ENCODE measurements at places on chromosomes 7 and 10. TPM values are rescaled to one million over a fixed set of nuclear protein-coding genes. Genes with fewer than 3 reads are reported as not detected.
A peak's percentile ranks its signal among the peaks of the same experiment; 100 is the strongest.

DNA sequence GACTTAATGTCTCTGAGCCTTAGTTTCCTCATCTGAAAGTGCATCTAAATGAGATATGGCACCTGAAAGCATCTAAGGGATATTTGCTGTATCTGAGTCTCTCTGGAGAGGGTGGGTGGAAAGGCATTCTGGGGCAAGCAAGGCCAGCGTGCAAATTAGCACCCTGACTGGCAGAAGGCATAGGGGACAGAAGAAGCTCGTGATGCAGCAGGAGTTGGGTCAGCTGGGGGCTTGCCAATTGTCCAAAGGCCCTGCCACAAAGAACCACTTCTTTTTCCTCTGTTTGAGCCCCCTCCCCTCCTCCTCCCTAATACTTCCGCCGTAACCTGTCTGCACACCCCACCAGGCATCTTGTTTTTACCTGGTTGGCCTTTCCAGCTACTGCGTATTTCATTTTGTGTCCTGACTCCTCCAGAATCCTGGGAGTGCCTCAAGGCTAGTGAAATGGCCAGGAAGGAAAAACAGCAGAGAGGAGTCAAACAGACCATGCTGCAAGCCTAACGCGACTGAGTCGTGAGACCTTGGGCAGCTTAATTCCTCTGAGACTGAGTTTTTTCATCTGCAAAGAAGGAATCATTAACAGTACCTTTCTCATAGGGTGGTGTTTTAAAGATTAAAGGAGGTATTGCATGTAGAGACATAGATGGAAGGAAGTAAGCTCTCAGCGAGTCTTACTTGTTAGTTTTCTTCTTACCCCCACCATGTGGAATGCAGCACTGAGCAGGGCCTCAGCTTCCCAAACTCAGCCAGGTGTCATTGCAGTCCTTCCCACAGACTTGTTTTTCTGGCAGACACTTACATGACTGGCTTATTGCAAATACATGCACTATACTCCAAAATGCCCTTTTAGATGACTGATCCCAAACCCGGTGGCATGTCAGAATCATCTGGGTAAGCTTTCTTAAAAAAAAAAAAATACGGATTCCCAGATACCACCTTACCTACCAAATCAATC, 49.1 kb upstream of the MXI1 start:
- peak; percentile 35 for DNase-seq

- DNase-seq = no peak
These were observed 42.6 kb upstream of the DNAH11 start for GRCh38 chr7:21500117-21500832.

DNA sequence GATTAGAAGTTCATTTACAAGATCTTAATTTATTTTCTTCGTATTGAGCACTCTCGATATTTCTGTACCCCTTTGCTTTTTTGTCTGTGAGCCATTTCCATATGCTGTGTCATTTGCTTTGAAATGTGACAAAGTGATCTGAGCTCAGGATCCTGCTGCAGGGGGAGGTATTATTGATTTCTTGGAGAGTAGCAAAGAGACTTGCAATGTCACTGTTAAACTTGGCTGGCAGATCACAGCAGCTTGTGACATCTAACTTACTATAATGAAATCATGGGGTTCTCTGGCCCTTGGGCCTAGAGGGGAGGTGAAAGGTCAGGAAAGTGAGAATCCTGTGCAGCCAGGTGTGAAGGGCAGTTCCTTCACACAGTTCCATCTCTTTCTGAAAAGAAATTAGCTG, 923.4 kb downstream of the REEP3 start:
- no peak for DNase-seq

DNA sequence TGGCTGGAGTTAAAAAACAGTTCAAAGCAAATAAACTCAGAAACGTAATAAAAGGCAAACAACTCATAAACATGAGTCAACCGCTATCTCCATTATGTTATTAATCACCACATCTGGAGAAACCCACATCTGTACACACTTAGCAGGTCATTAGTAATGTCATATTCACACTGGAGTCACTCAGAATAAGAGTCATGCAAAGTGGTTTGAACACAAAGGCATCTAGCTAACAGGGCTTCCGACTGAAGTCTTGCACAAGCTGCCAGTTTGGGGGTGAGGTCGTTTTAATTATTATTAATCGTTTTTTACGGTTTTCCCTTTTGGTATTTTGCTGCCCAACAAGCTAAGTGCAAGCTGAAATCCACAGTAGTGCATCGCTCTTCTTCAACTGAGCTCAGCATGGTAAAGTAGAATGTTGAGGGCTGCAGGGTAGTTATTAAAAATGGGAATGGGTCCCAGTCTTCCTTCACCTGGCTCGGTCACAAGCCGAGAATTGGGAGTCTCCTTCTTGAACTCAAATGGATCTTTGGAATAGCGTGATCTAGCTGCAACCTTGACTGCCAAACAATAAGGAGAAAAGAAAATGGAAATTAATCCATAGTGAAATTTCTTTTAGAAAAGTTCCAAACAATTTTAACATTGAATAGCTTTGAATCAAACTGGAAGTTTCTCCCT, 663.5 kb downstream of the KCNMA1 start:
- no peak for DNase-seq

- no peak for DNase-seq
These were observed 524.3 kb downstream of the TCERG1L start for GRCh38 chr10:130787243-130787642.

DNA sequence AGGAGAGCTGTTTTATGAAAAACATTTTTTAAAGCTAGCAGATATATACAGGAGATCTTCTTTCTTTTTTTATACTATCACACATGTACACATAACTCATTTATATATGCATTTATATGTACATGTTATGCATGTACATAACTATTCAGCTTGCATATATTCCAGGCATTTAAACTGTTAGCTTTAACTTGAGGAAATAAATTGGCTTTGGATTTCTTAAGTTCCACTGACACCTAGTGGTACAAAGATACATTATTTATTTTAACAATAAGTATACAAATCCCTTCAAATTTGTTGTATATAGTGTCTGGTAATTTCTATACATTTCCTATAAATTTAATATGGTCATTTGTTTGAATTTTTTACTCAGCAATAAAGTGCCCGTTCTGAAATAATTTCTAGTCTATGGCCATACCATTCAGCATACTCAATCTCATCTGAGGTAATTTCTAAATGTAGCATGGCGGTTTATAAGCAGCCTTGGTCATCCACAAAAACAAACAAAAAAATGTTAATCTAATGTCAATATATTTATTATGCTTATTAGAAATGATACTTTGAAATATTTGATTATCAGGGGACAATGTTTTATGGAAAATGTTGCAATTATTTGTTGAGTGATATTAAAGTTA, 11.6 kb downstream of the ZDHHC6 start:
- no peak for DNase-seq

Gene TUBB8
- total RNA-seq = not detected

DNA sequence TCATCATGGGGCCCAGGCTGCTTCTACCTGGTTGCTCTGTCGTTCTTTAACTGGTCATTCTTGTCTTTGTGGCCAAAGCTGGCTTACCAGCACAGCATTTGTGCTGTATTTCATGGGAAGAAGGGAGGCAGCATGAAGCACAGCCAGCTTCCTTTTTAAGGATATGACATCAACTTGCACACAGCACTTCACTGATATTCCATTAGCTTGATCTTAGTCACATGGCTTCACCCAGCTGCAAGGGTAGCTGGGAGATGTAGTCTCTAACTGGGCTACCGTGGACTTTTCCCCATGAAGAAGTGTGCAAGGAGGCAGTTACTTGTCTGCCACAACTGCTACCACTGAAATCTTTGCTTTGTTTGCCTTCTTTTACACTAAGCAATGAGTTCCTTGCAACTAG, 525.2 kb downstream of the LRMDA start:
- no peak for DNase-seq

DNA sequence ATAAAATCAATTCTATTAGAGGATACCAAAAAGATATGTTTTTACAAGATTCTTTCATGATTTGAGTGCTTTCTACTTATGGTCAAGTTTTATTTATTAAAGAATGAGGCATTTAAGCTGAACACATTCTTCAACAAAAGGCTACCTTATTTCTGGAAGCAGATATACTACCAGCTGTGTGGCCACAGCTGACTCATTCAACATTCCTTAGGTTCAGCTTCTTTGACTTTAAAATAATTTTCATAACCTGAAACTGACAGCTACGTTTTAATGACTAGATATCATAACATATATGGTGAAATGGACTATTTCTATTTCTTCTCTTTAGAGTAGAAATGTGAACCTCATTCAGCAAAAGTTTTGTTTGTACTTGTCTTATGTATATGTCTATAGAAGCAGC, 414.2 kb upstream of the SEMA3C start:
- DNase-seq = no peak

Gene ARHGEF35
- 2.6 TPM for total RNA-seq

Gene SGMS1
- total RNA-seq = 37.0 TPM

Gene C10orf62
- total RNA-seq = not detected

- peak; percentile 64 for DNase-seq
These were observed 198.9 kb downstream of the REEP3 start for GRCh38 chr10:63720072-63720537.

Gene MCM10
- total RNA-seq = 75.1 TPM

- no peak for DNase-seq
These were observed 45.9 kb upstream of the ELAPOR2 start for GRCh38 chr7:87105401-87105800.

DNA sequence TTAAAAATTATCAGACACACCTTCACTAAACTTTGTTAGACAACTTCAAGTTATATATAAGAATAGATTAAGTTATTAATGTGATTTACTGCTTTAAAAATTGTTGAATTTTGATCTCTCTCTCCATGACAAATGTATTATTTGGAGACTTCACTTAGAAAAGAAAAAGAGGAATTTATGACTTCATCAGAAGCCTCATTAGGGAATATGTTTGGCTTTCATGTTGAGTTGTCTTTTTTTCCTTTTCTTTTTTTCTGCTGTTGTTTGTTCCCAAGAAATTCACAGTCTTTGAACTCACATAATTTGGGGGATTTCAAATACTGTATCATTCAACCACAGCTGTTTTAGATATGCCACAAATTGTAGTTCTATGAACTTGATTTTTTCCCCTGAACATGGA, 149.5 kb downstream of the PPP1R9A start:
- no peak for DNase-seq

Gene MKX
- not detected for total RNA-seq

Gene C10orf105
- 0.18 TPM for total RNA-seq

Data from activated CD8-positive, alpha-beta memory T cell treated with anti-CD3 and anti-CD28 coated beads, Interleukin-2, amount 10 ng/mL, durations not matched to agents 7 days and 5 days (primary cell).